Activated naive CD8-positive, alpha-beta T cell treated with anti-CD3 and anti-CD28 coated beads, Interleukin-2, amount 50 U/mL, for 24 hours (primary cell): ENCODE measurements at places on chromosomes 16 and 17.

DNA sequence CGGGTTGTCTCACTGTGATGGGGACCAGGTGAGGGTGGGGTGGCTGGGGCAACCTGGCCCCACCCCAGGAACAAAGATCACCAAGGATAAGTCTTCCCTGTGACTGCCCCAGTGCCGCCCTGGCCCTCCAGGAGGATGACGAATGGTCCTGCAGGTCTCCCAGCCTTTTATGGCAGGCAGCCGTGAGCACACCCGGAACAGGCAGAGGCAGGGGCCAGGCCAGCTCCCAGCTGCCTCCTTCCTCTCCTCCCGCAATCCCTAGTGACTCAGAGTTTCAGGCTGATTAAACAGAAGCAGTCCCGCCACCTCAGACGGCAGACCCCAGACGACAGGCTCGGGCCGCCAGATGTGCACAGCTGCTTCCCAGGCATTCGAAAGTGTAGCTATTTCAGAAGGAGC is 13.3 kb downstream of the JUP start:
- H3K36me3 ChIP-seq, result no peaks in the 10 kb centered on the region
- H3K4me3 ChIP-seq, result no peak overlapping the region
- no peaks in the 10 kb centered on the region for H3K4me1 ChIP-seq
- H3K27ac ChIP-seq, result no peak overlapping the region
- H3K27me3 ChIP-seq, result no peaks in the 10 kb centered on the region

- H3K27ac ChIP-seq, result no peak overlapping the region
- DNase-seq, result no peak
- no peak overlapping the region for H3K4me3 ChIP-seq
Observed at GRCh38 chr17:6340708-6341107, 94.2 kb downstream of the AIPL1 start.

DNA sequence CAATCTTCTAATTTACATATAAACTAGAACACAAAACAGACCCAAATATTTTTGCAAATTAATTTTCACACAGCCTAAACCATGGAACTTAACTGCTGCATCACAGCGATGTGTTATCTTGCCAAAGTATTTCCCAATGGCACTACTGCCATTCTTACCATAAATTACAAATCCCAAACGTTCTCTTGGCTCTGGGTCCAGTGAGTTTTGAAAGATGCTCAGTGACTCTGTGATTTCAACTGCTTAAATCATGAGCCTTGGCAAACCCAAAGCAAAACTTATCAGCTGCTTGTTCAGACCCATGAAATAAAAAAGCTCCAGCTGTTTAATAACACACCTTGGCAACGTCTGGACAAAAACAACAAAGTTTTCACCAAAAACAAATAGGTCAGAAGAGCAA is 223.0 kb downstream of the CA10 start:
- H3K36me3 ChIP-seq, result no peaks in the 10 kb centered on the region
- H3K27ac ChIP-seq, result no peak overlapping the region
- no peaks in the 10 kb centered on the region for H3K4me1 ChIP-seq
- no peaks in the 10 kb centered on the region for H3K27me3 ChIP-seq

DNA sequence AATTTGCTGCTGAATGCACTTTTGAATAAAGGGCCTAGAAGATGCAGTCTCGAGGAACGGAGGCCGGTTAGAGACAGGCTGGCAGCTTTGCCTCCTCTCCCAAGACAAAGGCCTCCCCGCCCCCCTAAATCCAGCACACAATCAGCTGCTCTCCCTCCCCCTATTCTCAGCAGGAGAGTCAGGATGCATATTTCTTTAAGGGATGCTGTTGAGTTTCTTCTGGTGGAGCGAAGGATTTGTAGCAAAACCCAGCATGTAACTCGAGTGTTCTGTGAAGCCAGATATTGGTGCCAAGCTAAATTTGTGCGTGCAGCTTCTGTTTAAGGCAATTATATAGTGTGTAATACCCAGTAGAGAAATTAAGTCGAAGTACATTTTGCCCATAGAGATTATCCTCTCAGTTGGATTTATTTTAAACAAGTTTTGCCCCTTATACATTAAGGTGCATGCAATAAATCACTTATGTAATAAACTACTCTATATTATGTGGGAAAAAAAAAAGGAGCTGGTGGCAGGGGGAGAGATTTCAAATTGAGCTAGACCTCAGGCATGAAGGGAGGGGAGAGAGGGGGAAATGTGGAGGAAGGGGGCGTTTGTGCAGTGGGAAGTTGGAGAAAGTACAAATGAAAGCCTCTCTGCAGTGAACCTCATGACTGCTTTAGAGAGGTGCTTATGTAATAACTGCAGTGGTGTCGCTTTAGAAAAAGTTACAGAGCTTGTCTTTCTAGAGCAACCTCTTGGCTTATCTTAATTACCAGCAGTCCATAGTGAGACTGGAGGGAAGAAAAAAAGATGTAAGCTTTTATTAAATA is 599.2 kb downstream of the MAF start:
- DNase-seq, result no peak
- no peaks in the 10 kb centered on the region for H3K4me1 ChIP-seq
- no peaks in the 10 kb centered on the region for H3K27me3 ChIP-seq
- no peaks in the 10 kb centered on the region for H3K36me3 ChIP-seq
- H3K27ac ChIP-seq, result no peak overlapping the region
- no peak overlapping the region for H3K4me3 ChIP-seq

GRCh38 chr16:1414532-1415260 is at the start of gene UNKL:
Gene UNKL (minus strand): TSS chr16:1414704. CDS start chr16:1414691, 13 bp downstream.
- H3K27ac ChIP-seq, result peak within 1 kb of the TSS; percentile 84
- H3K27me3 ChIP-seq, result no peaks in the 10 kb centered on the region
- H3K4me1 ChIP-seq, result peaks cover 27% of the 10 kb centered on the region
- peak; percentile 86 for DNase-seq

- H3K27ac ChIP-seq, result peak overlapping the region; percentile 100
- peaks cover 4% of the 10 kb centered on the region for H3K27me3 ChIP-seq
- peak; percentile 51 for DNase-seq
- H3K4me1 ChIP-seq, result peaks cover 44% of the 10 kb centered on the region
Observed at GRCh38 chr17:45149669-45150664, 1.7 kb downstream of the HEXIM1 start.

- H3K36me3 ChIP-seq, result peaks cover 68% of the 10 kb centered on the region
- peak; percentile 84 for DNase-seq
- no peaks in the 10 kb centered on the region for H3K27me3 ChIP-seq
- H3K4me3 ChIP-seq, result peak overlapping the region; percentile 65
- H3K4me1 ChIP-seq, result peaks cover 61% of the 10 kb centered on the region
Observed at GRCh38 chr17:45235416-45236281, 14.0 kb downstream of the FMNL1 start.

GRCh38 chr17:42667088-42667951 is 8.2 kb downstream of the TUBG2 start:
- peaks cover 18% of the 10 kb centered on the region for H3K4me1 ChIP-seq
- DNase-seq, result no peak
- H3K4me3 ChIP-seq, result no peak overlapping the region
- no peak overlapping the region for H3K27ac ChIP-seq

- H3K27ac ChIP-seq, result no peak overlapping the region
- H3K4me3 ChIP-seq, result no peak overlapping the region
- peaks cover 6% of the 10 kb centered on the region for H3K27me3 ChIP-seq
- no peaks in the 10 kb centered on the region for H3K4me1 ChIP-seq
- H3K36me3 ChIP-seq, result no peaks in the 10 kb centered on the region
Observed at GRCh38 chr16:55825115-55825728, 7.7 kb downstream of the CES1 start.

DNA sequence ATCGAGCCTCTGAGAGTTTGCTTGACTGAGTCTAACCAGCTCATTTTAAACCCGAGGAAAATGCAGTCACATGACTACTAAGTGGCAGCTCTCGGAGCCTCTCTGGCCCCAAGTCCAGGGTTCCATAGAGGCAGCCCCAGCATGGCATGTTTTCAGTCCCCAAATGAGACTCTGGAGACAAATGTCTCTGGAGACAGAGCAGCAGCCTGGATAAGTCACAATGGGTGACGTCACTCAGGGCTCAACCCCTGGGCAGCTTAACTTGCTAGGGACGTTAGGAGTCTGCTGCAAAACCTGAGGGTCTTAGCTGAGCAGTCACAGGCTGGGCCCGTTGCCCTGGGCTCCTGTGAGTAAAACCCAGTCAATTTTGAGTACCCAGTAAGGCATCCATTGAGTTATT is 6.9 kb upstream of the STH start:
- no peak for DNase-seq
- H3K36me3 ChIP-seq, result no peaks in the 10 kb centered on the region
- H3K4me3 ChIP-seq, result no peak overlapping the region
- H3K27me3 ChIP-seq, result no peaks in the 10 kb centered on the region
- H3K4me1 ChIP-seq, result no peaks in the 10 kb centered on the region
- no peak overlapping the region for H3K27ac ChIP-seq

GRCh38 chr17:55492781-55493341 is 18.4 kb downstream of the SMIM36 start:
- no peaks in the 10 kb centered on the region for H3K36me3 ChIP-seq
- no peak overlapping the region for H3K27ac ChIP-seq
- no peaks in the 10 kb centered on the region for H3K4me1 ChIP-seq
- H3K27me3 ChIP-seq, result peaks cover 20% of the 10 kb centered on the region
- no peak for DNase-seq

DNA sequence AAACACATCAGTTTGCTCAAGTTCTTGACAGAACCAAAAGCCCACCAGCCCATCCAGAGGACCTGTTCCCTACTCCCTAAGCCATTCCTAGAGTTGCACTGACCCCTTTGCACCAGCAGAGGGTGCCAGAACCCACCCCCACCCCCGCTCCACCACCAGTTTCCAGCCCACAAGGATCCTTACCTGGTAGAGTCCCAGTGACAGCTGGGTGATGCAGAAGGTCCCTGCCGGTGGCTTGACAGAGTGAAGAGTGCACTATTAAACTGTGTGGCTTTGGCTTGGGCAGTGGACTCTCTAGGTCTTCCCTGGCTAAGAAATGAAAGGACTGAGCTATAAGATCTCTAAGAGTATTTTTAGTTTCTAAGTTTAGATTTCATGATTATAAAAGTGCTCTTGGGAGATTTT is 73.3 kb upstream of the MTMR4 start:
- H3K27me3 ChIP-seq, result no peaks in the 10 kb centered on the region
- peak; percentile 60 for DNase-seq
- no peak overlapping the region for H3K27ac ChIP-seq
- H3K36me3 ChIP-seq, result no peaks in the 10 kb centered on the region
- H3K4me1 ChIP-seq, result peaks cover 2% of the 10 kb centered on the region

GRCh38 chr16:65546353-65546791 is 424.5 kb upstream of the CDH11 start:
- no peaks in the 10 kb centered on the region for H3K36me3 ChIP-seq
- no peak overlapping the region for H3K27ac ChIP-seq
- no peaks in the 10 kb centered on the region for H3K4me1 ChIP-seq
- no peak overlapping the region for H3K4me3 ChIP-seq

DNA sequence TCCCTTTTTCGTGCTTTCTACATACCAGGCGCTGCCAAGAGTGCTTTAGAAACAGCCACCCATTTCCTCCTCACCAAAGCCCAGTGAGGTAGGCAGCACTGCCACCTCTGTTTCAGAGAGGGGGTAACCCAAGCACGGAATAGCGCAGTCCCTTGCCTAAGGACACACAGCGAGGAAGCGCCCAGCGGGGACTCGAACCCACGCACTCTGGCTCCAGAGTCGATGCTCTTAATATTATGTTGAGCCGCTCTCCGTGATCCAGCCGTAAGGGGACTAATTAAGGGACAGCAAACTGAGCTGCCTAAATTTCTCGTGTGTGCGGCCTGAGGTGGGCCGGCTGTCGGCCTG is 497 bp downstream of the CES1 start:
- H3K4me1 ChIP-seq, result no peaks in the 10 kb centered on the region
- no peaks in the 10 kb centered on the region for H3K36me3 ChIP-seq
- H3K27ac ChIP-seq, result no peak overlapping the region
- H3K4me3 ChIP-seq, result no peak overlapping the region
- no peak for DNase-seq
- H3K27me3 ChIP-seq, result peaks cover 5% of the 10 kb centered on the region

GRCh38 chr17:66354981-66355380 is 52.6 kb downstream of the PRKCA start:
- no peak for DNase-seq
- H3K36me3 ChIP-seq, result peaks cover 36% of the 10 kb centered on the region
- H3K4me1 ChIP-seq, result peaks cover 82% of the 10 kb centered on the region
- no peaks in the 10 kb centered on the region for H3K27me3 ChIP-seq

DNA sequence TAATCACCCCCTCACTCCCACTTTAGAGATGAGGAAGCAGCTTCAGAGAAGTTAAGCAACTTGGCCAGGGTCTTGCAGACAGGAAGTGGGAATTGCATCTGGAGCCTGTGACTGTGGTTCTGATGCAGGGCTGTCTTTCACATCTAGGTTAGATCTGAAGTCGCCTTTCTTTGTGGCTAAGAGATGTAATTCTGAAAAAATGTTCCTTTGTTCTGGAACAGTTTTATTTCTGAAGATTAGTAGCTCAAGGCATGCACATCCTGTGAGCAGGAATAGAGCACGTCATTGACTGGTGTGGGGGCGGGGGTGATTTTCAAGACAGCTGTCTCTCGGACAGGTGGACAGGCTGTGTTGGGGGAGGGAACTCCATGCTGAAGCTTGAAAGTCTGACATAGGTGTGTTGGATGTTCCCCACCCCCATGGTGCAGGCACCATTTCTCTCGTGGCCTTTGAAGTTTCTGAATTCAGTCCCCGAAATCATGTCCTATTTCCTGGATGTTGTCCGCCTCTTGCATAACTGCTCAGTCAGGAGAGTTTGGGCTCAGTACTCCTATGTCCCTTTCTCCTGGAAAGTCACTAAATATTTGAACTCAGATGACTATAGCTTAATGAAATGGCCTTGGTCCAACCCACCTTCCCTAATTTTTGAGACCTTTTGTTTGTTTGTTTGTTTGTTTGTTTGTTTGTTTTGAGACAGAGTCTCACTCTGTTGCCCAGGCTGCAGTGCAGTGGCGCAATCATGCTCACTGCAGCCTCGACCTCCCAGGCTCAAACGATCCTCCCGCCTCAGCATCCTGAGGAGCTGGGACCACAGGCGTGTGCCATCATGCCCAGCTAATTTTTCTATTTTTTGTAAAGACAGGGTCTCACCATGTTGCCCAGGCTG is 21.0 kb upstream of the HERPUD1 start:
- peak; percentile 30 for DNase-seq
- H3K4me1 ChIP-seq, result peaks cover 44% of the 10 kb centered on the region
- H3K36me3 ChIP-seq, result no peaks in the 10 kb centered on the region
- H3K4me3 ChIP-seq, result no peak overlapping the region

GRCh38 chr16:28130099-28131088 is 66.9 kb upstream of the GSG1L start:
- H3K4me3 ChIP-seq, result no peak overlapping the region
- no peaks in the 10 kb centered on the region for H3K27me3 ChIP-seq
- H3K36me3 ChIP-seq, result peaks cover 80% of the 10 kb centered on the region
- H3K4me1 ChIP-seq, result peaks cover 24% of the 10 kb centered on the region
- DNase-seq, result no peak
- H3K27ac ChIP-seq, result peak overlapping the region; percentile 83

GRCh38 chr17:19780846-19781245 is 32.7 kb upstream of the ALDH3A1 start:
- no peak for DNase-seq
- H3K27me3 ChIP-seq, result no peaks in the 10 kb centered on the region
- H3K36me3 ChIP-seq, result peaks cover 11% of the 10 kb centered on the region
- H3K27ac ChIP-seq, result no peak overlapping the region

DNA sequence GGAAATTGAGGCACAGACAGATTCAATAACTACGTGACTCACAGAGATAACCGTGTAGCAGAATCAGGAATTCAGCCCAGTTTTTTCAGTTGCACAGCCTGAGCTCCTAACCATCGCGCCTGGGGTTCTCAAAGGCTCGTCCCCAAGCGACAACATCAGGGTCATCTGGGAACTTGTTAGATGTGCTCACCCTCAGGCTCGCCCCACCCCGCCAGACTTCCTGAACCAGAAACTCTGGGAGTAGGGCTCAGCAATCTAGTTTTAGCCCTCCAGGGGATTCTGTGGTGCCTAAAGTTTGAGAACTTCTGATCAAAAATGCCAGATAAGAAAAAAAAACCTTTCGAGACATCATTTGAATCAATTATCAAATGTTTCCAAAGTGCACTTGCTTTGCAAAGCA is 559.8 kb downstream of the WWOX start:
- H3K4me3 ChIP-seq, result no peak overlapping the region
- no peaks in the 10 kb centered on the region for H3K27me3 ChIP-seq
- H3K27ac ChIP-seq, result no peak overlapping the region
- H3K36me3 ChIP-seq, result no peaks in the 10 kb centered on the region
- DNase-seq, result no peak
